ENCODE measurements at places on chromosomes 6 and 20.

DNA sequence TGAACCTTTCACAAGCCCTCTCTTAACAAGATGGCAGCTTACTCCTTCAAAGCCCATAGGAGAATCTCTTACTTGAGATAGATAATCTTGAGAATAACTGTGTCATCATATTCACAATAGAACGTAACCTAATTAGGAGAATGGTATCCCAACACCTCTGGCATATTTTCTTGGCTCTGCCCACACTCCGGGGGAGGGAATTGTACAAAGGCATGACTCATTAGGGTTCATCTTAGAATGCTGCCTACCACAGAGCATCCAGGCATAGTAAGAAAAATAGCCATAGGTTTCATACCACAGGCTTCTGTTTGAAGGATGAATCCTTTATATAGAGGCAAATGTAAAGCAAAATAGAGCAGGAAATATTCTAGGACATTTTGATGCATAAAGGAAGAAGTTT, 1100.6 kb upstream of the CITED2 start:
- DNase-seq: no peak

GRCh38 chr6:159117046-159117445, 52.2 kb upstream of the FNDC1 start:
- no peak for DNase-seq

GRCh38 chr6:88339761-88340160, 173.6 kb upstream of the CNR1 start:
- DNase-seq: no peak

DNA sequence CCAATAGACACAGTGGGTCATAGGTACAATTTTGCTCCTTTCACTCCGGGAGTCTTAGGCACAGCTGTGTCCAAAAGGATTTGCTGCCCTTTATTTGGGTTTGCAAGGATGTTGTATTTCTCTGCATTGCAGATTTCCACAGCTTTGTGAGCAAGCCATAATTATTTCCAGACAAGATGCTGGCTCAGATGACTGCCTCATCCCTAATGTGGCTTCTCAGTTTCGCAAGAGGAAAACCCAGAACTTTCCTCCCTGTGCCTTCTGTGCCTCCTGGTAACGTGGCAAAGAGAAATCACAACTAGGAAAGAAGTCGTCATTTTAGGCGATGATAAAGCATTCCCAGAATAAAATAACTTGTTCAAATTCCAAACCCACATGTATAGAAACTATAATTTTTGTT, 33.7 kb downstream of the FAM50B start:
- DNase-seq: no peak

DNA sequence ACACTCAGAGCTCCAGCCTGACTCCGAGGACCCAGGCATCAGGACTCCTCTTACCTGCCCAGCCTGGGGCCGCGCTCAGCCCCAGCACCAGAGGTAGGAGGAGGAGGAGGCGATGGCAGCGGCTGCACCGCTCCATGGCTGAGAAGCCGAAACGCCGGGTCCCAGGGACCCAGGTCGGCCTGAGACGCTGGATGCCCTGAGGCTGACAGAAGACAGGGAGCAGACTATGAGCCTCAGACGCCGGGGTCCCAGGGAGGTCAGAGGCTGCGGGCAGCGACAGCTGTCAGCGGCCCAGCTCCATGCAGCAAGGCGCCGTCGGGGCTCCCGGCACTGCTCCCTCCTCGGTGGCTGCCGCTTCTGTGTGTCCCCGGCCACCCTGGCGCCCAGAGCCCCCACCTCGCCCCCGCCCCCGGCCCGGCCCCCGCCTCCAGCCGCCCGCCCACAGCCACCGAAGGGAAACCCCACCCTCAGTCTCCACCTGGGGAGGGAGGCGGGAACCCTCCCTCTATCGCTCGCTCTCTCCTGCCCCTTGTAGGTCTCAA, at the start of gene COL11A2:
Gene COL11A2, minus strand, starts transcription at position 363 of the 542 bp plus-strand sequence. Its CDS starts 227 bp downstream, at position 136.
- DNase-seq: no peak

GRCh38 chr6:27757307-27757706, 154.9 kb downstream of the OR2B2 start:
- no peak for DNase-seq

GRCh38 chr6:107231243-107231642, 115.9 kb upstream of the BEND3 start:
- no peak for DNase-seq

- DNase-seq: no peak
Observed at GRCh38 chr6:13488015-13488895, 855 bp upstream of the GFOD1 start.

DNA sequence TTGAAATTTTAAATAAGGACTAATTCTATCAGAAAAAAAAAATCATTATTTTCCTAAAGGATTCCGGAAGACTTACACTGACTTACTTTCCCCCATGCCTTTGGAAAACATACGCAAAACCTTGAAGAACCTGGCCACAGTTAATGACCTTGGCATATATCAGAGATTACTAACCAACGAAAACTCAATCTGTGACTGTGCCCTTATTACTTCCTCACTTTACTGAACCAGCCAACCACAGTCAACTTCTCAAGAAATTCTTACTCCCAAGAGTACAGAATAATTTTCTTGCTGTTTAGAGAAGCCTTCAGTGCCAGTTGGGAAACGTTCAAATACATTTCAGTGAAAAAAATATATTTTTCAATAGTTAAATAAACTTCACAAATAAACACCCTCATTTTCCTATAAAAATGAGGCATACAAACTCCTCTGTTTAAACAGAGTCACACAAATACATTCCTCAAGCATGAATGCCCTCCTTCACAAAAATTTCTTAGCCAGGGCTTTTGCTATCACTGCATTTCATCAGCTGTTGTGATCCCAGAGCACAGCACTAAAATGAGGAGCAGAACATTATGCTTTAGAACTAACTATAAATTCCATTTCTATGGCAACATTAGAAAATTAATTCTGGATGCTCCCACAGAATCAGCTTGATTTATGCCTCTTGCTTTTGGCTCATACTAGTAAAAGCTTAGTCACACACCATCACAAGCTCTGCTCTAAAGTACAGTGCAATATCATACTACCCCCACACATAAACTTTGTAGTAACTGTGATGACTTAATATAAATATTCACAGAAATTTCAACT, 117.6 kb downstream of the DST start:
- DNase-seq: no peak

DNA sequence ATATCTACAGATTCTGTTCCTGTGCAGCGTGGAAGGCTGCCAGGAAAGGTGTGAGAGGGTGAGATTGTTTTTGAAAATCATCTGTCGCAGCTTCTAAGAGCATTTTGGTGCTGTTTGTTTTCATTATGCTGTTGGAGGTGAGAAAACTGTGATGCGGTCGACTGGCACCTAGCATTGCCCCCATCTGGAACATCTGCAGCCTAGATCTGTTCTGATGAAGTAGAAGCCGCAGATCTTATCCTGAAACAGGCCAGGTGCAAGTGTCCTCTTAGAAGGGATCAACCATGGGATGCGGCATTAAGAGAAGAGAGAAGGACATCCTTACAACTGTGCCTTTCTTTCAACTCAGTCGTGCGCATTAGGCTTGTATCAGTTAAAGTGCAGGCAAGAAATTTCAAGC, 167.3 kb downstream of the CDH26 start:
- DNase-seq: no peak

DNA sequence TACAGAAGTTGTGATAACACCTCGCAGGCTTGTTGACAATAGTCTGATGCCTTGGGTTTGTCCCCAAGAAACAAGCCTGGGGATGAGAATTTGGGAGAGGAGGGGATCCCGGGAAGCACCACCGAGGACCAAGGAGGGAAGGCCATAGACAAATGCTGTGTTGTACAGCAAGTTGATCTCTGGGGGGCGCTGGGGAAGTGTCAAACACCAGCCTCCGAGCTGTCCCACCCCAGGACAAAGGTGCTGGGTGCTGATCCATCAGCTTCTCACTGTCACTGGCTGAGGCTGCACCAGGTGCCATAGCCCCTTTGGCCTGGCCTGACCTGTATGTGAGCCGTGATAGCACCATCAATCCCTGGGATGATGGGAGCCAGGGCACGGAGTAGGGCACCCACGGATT, 64.0 kb downstream of the SYNDIG1 start:
- no peak for DNase-seq

DNA sequence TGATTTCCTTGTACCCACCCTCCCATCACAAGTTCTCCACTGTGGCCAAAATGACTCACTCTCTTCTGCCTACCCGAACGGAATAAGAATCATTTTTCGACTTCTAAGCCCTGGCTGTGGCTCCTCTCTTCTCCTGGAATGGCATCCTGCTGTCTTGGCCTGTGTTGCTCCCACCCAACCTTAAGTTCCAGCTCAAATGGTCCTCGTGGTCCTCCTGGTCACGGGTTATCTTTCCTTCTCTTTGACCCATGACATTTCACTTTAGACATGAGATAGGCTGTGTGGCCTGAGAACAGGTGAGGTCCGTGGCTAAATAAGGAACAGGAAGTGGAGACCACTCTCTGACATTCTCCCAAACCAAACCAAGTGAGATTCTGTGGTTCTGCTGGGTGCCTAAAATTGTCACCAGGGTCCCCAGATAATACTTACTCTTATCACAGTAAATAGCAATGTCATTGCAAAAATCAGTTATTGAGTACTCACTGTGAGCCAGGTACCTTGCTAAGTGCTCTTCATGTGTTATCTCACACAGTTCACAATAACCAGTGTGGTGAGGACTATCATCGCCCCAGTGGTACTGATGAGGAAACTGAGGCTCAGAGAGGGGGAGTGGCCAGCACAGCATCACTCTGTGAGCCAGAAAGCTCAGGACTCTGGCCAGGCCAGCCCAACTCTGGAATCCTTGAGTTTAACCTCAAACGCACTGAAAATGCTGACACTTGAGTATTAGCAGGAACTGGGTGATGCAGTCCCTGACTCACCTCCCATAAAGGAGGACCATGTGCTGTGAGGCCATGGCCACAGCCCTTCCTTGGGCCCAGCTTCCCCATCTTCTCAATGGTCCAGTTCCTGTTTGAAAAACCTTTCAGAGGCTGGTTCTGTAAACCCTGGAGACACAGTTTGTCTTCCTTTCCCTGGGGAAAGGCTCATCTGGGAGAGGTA, 74.8 kb upstream of the SIRPA start:
- DNase-seq: no peak

DNA sequence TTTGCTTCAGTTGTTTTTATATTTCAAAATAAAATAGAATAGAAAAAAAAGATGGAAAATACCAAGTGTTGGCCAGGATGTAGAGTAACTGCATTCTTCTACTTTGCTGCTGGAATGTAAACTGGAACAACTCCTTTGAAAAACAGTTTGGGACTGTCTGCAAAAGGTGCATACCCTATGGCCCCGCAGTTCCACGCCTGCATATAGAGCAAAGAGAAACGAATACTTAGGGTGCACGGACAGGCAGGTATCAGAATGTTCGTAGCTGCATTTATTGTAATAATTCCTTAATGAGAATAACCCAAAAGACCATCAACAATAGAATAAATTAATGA, 603 bp upstream of the RAB23 start:
- DNase-seq: no peak

- no peak for DNase-seq
Observed at GRCh38 chr6:92687278-92687677, 732.1 kb downstream of the EPHA7 start.

DNA sequence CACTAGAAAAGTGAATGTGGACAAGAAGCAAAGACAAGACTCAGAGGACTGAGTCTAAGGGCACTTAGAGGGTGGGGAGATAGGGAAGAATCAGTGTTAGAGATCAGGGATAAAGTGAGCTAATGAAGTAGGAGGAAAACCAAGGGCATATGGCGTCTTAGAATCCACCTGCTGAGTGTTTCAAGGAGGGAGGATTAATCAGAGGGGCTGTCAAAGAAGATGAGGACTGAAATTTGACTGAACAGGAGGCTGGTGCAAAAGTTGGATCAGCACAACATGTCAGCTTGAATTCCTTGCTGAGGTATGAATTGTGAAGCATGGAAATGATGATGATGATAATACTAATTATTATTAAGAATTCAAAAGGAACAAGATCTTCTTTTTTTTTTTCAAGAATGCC, 39.4 kb downstream of the PLCB4 start:
- no peak for DNase-seq

DNA sequence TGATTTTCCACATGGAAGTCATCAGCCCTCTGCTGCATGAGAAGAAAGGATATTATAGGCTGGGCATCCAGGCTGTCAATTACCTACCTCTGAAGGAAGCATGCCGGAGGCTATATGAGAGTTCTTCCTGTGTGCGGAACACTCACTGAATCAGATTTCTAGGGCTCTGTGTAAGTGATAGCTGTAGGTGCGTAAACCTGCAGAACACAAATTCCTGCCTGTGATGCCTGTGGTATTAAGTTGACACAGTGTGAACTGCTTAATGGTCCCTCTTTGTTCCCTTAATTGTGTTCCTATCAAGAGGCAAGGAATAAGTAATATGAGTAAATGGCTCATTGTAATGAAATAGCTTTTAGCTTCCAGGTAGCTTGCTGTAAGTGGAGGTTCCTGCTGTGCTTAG, 103.3 kb downstream of the ANKS1A start:
- no peak for DNase-seq

GRCh38 chr20:21228511-21228910, 74.6 kb upstream of the XRN2 start:
- DNase-seq: no peak

DNA sequence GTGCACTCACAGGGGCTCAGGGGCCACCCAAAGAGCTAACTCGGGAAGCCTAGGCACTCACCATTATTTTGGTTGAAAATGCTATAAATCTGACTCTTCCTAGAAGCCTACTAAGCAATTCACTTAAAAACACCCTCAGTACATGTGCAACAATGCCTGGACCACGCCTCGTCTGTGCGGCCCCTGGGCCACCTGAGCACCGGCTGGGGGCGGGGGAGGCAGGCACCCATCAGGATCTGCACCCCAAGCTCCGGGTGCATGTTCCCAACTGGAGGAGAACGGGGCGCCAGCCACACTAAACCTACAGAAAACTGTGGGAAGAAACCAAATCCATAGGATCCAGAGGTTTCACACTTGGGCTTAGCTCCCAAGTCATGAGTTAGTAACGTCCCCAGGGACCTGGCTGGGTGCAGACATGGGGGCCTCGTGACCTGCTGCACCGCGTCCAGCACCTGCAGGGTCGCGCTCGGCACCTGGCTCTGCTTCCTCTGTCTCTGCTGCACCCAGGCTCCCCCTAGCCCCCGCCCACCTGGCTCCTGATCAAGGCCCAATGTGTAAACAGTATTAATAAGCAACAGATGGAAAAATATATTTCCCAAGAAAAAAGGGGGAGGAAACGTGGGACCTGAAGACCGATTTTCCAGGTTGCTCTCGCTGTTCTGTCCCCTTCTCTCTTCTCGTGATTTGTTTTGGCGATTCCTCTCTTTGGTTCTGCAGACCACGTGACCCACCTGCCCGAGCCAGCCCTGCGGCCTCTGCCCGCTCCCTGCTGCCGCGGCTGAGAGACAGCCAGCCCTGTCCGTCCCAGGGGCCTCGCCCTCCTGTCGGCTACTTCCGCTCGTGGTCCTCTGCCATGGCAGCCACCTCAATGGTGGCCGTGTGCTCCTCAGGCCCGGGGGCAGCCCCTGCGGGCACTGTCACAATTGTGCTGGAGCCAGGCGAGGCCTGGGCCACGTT, 15.5 kb upstream of the HELZ2 start:
- no peak for DNase-seq

Measured in NCI-H526 treated with DMSO at 0.1 percent for 48 hours (cell line).